HT-29 (cell line): ENCODE measurements at places on chromosomes 7 and 10.

- DNase-seq, result no peak
Measured at GRCh38 chr10:29254123-29255046, 34.5 kb upstream of the LYZL1 start.

GRCh38 chr10:13115832-13116803 lies 16.2 kb downstream of the OPTN start:
- peak; percentile 7 for DNase-seq

GRCh38 chr7:41742401-41743020 lies 39.6 kb upstream of the INHBA start:
- no peak for DNase-seq

DNA sequence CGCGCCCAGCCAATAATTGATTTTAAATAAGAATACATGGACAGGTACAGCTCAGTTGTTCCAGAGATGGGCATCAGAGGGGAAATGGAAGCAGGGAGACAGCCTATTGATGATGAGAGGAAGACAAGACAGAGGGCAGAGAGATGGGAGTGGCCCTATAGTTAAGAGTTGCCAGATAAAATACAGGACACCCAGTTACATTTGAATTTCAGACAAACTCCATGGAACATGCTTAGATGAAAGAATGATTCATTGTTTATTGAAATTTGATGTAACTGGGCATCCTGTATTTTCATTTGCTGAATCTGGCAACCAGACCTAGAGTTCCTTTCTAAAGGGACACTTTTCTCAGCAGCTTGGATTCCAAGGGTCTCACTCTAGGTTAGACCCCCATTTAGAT lies 341.1 kb downstream of the FRMD4A start:
- DNase-seq, result no peak

DNA sequence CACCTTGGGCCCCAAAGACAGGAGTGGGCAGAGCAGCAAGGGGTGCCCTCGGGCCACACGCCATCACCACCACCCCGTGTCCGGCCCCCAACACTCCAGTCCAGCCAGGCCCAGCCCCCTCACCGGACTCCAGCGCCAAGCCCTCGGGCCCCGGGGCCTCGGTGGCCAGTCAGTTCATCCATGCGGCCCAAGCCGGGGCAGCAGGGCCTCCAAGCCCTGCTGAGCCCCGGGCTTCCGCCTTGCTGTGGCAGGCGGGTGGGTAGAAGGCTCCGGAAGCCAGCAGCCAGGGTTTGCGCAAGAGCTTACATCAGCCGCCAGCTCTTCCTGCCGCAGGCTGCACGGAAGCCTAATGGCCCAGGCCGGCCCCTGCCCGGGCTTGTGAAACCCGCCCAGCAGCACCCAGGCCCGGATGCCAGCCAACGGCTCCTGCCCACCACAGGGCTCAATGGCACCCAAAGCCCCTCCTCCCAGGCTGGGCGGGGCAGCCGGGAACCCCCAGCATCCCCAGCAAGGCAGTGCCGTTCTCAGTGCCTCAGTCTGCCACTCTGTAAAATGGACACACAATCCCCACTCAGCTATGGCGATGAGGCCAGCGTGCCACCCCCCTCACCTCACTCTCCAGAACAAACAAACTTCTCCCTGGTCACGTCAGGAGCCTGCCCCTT lies 26.5 kb downstream of the TNRC18 start:
- DNase-seq, result peak; percentile 98

GRCh38 chr10:16814012-16814411 lies 3.2 kb downstream of the RSU1 start:
- DNase-seq, result no peak

GRCh38 chr10:131314799-131315198 lies 3.3 kb upstream of the TCERG1L start:
- no peak for DNase-seq

GRCh38 chr7:4202154-4202736 lies 479.9 kb upstream of the FOXK1 start:
- no peak for DNase-seq
